SJSA1 (cell line): ENCODE measurements at places on chromosomes 6 and 20.

- peak; percentile 82 for DNase-seq
Observed at GRCh38 chr6:113854531-113855499, 2.3 kb upstream of the MARCKS start.

GRCh38 chr6:153963352-153963751 lies 75.7 kb upstream of the OPRM1 start:
- no peak for DNase-seq

DNA sequence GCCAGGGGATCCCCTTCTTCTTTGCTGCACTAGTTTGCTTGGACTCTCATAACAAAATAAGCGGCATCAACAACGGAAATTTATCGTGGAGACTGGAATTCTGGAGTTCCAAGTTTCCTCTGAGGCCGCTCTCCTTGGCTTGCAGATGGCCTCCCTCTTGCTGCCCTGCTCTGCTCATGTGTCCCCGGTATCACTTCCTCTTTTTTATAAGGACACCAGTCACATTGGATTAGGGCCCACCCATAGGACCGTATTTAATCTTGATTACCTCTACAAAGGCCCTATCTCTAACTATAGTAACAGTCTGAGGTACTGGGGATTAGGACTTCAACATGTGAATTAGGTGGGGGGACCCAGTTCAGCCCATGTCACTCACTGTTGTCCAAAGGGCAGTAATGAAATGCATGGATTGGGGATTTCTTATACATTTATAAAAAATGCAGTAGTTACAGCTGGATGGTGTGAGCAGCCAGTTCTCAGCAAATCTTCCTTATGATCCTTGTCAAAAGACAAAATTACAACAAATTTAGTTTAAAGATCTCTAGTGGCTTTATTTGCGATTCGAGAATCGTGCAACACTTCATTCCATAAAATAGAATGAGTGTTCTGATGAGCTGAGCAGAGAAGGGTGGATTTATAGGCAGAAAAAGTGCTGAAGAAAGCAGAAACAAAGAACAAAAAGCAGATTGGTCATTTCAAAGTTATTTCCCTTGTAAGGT lies 59.3 kb upstream of the AKAP12 start:
- DNase-seq, result no peak

DNA sequence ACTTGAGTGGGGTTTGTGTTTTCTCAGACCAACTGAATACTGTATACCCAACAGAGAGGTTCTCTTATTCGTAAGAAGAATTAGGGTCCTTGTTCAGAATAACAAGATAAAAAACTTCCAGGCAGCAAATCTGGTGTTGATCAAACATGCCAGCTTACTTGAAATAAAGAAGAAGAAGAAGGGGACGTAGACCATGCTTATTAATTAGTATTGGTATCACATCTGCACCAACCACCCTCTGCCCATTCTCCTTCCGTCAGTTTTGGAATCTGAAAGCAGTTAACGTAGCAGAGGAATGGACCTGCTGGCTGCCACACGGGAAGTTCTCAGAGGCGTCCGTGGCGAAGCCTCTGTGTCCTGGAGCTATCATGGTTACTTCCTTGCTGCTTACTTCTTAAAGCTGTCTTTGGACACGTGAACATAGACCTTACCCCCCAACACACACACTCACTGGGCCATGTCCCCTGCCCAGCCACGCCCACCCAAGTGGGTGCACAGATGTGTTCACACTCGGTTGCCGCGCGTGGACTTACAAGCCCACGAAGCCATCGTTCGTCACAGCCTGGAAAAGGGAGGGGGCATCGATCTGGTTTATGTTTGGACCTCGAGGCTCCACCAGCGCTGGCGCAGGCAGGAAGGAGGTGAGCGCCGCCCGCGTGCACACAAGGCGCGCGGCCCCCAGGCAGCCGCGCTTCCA lies 4.1 kb upstream of the DLL1 start:
- DNase-seq, result peak; percentile 13

DNA sequence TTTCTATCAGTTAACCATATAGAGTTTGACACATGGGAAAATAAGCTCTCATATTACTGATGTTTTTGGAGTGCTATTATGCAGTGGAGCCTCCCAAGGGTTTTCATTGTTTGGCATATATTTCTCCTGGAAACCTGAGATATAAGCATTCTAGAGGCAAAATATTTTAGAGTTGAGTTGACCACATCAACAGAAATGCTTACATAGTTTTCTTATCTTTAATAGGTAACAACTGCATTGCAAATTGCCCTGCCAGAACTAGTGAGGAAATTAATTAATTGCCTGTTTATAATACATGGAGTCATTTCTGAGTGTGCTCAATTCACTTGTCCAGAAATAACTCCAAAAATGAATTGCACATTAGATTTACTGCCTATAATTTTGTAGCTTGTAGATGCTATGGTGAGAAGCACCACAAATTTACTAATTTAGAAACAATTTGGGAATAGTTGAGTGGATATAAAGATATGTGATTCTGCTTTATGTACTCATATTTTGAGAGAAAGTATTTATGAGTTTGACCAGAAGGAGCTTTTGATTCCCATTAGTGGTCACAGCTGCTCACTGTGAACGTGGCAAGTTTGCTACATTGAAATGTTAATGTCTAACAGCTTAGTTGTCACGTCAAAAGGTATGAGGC lies 288.7 kb downstream of the CD109 start:
- DNase-seq, result no peak

DNA sequence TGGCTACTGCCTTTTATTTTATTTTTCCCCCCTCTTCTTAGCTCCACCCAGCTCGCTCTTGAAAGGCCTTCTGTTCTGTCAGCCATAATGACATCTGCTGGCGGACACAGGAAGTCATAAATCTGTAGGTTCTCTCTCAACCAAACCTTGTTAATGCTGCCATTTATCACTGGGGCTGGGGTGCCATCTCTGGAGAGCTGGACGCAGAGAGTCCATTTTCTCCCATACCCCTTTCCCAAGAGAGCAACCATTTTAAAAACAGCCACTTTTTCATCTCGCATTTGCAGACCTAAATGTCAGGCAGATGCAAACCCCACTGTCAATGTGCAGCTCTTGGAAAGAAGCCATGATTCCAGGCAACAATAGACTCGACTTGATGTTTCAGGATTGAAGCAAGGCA lies 13.0 kb upstream of the TSHZ2 start:
- DNase-seq, result no peak

DNA sequence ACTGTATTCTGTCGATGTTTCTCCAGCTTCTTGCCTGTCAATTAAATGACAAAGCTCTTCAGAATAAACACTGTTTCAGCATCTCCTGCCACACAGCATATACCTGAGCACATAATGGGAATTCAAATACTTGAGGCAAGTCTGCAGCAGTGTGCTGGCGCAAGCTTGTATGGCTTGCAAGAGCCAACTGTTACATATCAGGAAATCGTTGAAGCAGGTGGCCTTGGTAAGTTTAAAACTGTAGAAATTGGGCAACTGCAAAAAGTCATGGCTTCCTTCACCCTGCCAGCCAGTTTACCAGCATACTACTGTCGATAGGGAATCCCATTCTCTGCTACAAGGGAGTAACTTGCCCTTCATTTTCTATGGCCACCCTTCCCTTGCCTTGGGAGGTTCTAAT lies 23.0 kb downstream of the CPNE1 start:
- DNase-seq, result no peak

DNA sequence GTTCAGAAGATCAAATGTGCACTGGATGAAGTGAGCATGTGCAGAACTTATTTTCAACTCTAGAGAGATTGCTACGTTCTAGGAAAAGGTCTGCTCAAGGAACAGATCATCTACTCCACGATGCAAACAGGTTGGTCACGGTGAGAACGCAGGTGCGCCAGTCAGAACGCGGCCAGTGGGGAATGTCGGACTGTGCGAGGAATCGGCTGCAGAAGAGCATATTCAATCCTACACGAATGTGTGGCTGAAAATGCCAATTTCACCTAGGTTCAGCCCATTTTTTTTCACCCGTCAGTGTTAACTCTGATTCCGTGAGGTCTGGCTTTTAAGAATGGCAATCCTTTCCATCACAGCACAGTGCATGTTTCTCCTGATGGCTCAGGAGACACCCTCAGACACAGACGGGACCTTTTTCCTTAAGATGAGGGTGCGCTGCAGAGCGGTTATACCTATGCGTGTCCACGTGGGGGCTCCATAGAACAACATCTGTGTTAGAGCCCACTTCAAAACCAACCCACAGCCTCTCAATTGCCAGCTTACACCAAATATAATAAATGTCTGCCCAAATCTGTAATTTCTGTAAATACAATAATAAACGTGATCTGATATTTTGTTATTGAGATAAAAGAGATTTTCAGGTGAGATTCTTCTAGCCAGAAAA lies 250.4 kb downstream of the FOXA2 start:
- DNase-seq, result peak; percentile 57

GRCh38 chr6:125104425-125104824 lies 49.1 kb upstream of the TPD52L1 start:
- DNase-seq, result peak; percentile 47

- DNase-seq, result no peak
Observed at GRCh38 chr6:24415753-24416152, 13.0 kb downstream of the MRS2 start.

DNA sequence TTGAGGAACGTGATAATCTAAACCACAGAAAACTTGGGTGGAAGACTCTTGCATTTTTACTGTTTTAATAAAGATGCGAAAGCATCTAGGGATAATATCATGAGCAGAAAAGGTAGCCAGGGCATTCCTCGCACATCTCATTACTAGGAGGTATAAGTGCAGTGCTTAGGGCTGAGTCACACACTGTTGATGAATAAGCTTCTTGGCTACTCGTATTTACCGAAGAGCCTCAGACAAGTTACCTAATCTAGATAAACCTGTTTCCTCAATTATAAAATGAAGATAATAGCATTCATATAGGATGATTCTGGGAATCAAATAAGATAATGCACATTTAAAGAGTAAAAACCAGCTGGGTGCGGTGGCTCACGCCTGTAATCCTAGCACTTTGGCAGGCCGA lies 780 bp upstream of the KIAA0319 start:
- no peak for DNase-seq

GRCh38 chr6:143232849-143233248 lies 172.2 kb downstream of the AIG1 start:
- DNase-seq, result peak; percentile 30

DNA sequence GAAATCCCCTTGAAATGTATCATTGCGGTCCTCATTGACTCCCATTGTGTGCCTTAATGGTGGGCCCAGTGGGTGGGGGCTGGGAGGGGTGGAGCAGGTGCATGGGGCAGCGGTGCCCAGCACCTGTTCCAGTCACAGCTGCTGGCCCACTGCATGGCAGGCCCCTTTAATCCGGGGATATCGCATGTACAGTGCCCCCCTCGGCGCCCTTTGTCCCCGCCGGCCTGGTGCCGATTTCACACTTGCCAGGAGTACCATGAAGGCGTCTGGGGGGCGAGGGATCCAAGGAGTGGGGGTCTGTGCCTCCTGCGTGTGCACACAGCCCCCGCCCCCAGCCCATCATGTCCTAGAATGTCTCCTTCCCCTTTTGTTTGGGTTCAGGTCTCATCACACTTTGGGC lies 2.8 kb downstream of the SNAI1 start:
- no peak for DNase-seq

- DNase-seq, result no peak
Observed at GRCh38 chr6:168756009-168756634, 315.1 kb downstream of the SMOC2 start.

GRCh38 chr6:157548635-157549467 lies 167.9 kb downstream of the ZDHHC14 start:
- peak; percentile 22 for DNase-seq

DNA sequence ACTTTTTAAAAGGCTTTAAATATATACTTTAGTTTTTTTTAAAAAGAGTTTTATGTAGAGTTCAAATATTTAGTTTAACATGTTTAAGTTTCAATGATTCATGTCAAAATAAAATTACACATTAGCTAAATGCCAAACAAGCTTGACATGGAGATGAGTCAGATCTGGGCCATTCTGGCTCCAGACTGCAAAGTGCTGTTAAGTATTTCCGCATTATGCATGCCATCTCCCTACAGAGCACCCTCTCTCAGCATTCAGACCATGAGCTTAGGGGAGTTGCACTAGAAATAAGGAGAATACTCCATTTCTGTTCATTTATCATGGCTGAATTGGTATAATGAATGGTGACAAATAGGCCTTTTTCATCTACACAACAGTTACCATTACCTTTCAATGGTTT lies 21.5 kb upstream of the HS3ST5 start:
- peak; percentile 78 for DNase-seq

DNA sequence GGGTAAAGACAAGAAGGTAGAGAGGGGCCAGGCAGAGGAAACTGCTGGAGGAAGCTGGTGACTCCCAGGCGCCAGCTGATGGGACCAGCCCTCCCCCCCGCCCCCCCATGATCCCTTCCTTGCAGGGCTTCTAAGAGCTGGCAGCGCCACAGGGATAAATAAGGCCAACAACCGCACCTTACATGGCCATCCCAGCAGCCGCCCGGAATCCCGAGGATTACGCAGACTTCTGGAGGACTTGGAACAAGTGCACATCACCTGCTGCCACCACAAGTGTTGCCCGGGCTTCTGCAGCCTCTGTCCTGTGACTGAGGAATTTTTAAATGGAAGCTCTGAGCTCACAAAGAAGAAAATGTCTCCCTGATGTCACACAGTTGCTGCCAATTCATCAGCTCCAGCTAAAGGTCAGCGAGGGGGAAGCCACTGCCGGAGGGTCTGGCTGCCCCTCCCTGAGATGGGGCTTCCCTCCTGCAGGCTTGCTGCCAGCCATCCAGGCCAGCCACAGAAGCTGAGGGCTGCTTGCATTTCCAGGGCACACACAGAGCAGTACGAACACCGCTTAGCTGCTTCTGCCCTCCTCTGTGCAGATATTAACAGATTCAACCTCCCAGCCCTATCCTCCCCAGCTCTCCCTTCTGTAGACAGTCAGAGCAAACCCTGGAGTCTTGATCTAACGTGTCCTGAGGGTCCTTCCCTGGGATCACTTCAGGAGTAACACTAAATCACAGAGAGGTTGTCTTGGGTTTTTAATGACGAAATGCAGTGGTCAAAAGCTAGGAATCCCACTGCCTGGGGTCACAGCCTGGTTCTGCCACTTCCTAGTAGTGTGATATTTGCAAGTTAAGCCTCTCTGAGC lies 38.6 kb upstream of the PIM1 start:
- no peak for DNase-seq

DNA sequence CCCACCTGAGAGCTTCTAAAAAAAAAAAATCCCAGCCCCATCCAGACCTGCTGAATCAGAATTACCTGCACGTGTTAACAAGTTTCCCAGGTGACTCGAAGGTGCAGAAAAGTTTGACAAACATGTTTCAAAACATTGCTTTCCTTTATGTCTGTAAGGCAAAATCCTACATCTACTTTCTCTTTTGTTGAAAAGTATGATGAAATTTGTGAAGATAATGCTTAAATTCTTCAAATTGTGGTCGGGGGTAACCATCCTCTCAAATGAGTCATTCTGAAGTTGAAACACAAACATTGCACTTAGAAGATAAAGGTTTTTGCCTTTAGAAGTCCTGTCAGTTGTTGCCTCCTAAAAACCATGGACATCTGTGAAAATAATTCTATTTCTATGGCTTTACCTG lies 429.7 kb downstream of the EPHA7 start:
- no peak for DNase-seq

GRCh38 chr6:77463861-77464494 lies 687 bp upstream of the HTR1B start:
- DNase-seq, result no peak

DNA sequence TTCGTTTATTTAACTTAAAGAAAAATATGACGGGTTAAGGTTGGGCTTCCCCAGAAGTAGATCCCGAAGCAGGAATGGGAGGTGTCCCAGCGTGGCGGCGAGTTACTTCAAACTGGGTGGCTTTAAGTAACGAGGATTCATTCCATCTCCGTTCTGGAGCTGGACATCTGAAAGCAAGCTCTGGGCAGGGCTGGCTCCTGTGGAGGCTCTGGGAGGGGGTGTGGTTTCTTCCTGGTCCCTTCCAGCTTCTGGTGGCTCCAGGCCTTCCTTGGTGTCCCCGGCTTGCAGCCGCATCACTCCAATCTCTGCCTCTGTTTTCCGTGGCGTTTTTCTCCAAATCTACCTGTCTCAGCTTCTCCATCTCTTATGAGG lies 47.3 kb upstream of the BHLHE23 start:
- DNase-seq, result no peak
